ENCODE measurements at places on chromosomes 4 and X.

DNA sequence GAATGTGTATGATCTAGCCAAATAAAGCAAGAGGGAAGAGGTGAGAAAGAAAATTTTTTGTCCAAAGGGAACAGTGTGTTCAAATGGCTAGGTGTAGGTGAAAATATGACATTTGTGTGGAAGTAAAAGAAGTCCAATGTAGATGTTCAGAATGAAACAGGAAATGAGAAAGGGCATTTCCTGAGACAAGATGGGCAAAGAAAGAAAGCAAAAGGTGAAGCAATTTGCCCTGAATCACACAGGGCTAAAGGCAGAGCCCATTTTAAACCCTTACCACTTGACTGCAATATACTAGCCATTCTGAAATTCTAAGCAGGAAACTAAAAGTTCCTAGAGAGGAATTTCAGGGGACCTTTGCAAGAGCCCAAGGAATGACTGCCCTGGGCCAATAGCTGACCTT, 36.0 kb downstream of the CLOCK start:
- DNase-seq: no peak

DNA sequence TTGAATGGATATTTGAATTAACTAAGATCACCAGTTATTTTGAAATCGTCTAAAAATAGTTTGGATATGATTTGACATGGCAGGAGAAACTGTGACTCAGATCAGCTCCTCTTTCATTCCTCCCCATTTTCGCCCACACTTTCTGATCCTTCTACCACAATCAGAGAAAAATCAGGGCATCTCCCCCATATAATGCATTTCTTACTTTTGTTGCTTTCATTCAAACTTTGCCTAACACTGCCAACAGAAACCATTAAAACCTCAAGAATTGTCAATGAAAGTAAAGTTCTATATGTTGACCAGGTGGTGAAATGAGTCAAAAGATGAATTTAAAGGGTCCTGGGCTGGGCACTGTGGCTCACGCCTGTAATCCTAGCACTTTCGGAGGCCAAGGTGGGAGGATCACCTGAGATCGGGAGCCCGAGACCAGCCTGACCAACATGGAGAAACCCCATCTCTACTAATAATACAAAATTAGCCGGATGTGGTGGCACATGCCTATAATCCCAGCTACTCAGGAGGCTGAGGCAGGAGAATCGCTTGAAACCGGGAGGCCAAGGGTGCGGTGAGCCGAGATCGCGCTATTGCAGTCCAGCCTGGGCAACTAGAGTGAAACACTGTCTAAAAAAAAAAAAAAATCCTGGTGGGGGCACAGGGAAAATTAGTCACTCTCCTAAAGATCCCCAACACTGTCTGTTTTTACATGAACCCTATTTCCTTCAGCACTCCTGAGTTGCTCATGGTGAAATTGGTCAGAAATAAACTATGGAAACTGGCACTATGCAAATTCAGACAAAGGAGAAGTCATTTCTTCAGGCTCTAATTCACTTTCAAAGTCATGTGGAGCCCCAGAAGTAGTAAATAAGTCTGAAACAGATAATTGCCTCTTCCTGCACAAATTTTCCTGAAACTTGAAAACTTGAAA, 122.8 kb upstream of the NOCT start:
- no peak for DNase-seq

GRCh38 chr4:15884666-15885065, 53.9 kb downstream of the FGFBP1 start:
- no peak for DNase-seq

DNA sequence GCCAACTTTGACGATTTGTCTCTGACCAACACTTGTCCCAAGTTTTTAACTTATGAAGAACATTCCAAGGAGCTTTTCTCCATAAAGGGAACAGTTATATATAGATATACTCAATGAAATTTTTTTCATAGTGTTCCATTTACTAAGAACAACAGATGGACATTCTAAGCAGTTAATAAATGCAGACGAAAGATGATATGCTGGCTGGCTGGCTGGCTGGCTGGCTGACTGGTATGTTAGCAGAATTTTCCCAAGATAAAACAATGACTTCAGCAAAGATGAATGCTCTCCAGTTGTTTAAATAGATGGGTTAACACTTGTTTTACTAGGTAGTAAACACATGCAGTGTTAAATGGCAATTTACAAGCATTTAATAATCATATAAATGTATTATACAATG, 62.2 kb downstream of the SPANXN3 start:
- no peak for DNase-seq

GRCh38 chrX:103565752-103566151, 19.6 kb upstream of the TCEAL4 start:
- DNase-seq: no peak

GRCh38 chrX:74325130-74326059, 21.4 kb downstream of the ZCCHC13 start:
- DNase-seq: peak; percentile 15

DNA sequence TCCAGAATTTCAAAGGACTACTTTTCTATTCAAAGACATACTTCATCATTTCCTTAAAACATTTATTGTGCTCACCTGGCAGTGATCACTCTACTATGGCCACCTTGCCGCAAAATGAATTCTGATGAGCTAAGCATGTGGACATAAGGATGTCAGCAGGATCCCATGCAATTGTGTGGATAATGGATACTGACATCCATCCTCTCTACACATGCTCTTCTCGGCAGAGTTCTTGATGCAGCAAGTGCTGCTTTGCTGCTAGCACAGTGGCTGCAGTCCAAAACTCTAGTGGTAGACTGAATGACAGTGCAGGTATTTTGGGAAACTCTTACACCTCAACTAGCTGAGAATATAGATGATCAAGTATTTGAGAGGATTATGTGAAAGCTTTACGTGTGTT, 168.0 kb downstream of the BANK1 start:
- DNase-seq: no peak

DNA sequence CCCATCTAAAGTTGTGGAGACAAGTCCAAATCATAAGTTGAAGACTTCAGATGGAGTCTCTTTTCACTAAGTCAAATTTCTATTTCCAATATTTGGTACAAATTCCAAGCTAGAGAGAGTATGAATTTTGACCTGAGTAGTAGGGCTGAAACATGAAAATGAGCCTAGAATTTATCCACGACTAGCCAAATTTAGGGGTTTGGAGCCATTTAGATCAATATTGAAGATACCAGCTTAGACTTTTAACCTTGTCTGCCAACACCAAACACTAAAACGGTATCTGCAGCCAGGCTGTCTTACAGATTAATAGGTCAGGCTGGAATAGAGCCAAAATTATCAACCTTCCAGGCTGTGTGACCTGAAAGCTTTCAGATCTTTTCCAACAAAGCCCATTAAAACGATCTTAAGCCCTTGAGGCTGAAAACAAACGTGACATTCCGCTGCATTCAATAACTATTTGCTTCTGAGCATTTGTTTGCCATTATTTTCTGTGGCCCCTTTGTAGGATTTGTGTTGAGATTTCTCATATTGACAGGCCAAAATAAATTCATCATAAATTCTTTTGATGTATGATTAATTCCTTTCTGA, 268.7 kb upstream of the DKK2 start:
- no peak for DNase-seq

GRCh38 chrX:119721487-119721886, 28.5 kb upstream of the SEPTIN6 start:
- DNase-seq: no peak

DNA sequence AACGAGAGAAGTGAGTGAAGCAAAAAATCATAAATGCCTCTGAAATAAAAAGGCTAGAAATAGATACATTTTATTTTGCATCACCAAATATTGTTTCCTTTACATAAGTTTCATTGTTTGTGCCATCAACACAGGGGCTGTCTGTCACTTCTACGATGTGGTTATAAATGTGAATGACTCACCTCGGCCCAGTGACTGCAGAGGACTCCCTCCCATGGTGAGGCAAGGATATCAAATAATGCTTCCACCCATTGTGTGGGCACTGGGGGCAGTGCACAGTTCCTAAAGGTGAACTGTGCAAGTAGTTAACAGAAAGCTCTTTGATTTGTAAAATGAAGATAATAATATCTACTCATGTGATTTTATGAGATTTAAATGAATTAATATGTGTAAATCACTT, 230.3 kb upstream of the NEIL3 start:
- peak; percentile 2 for DNase-seq

DNA sequence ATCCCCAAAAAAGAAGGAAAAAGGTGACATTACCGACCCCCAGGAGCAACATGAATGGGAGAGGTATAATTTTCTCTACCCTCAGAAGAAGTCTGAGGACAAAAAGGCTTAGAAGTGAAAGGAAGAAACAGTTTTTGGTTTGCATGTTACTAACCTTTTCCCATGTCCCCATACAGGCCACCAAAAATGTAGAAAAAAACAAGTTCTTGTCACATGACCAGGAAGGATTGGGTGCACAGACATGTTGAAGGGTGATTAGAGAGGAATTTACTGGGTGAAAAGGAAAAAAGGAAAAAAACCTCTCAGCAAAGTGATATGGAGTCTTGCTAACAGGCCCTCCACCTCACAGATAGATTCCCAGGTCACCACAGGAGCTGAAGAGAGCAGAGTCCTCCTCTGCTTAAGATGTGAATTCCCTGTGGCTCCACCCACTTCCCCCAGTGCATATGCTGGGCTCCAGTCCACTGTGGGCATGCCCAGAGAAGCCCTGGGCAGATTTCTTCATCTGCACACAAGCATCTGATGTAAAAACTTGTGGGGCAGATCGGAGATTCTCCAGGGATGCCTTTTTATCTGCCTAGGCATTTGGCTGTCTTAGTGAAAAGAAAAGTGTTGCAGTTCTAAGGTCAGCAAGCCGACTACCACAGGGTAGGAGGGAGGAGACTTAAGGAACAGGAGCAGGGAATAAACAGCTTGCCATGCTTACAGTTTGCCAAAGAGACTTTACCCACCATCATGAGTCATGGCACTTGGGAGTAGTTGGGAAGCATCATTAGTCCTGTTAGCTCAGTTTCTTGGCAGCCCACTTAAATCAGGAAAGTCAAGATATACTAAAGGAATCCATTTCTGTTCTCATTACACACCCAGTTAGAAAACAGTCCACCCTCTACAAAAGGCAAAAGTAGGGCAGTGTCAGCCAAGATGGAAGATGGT, 25.0 kb upstream of the PASD1 start:
- no peak for DNase-seq

DNA sequence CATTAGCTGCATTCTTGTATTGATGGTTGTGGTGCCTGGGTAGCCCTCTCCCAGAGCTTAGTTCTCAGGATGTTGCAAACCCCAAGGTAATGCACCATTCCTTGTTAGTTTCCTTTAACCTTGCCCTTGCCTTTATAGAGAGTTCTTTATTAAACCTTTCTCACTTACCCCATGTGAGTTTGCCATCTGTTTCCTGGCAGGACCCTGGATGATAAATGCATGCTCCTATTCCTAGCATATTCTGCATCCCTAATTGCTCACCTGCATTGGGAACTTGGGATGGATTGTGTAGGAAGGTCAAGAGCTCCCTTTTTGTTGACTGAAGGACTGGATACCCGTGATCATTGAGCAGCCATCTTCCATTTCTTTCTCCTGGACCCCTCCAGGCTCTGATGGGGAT, 59.9 kb upstream of the AP1S2 start:
- no peak for DNase-seq

DNA sequence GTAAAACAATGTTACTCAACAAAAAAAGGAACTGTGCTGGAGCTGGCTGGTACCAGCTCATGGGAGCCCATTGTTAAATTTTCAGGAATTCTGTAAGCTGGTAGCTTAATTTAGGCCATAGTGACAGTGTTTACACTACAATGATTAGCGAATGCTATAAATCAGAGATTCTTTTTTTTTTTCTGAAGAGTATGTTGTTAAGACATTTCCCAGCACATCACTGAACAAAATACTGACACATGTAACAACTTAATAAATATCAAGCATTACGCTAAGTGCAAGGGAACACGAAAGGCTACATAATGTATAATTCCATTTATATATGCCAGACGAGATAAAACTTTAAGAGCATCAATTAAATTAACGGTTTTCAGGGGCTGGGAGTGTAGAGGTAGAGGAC, 4.4 kb downstream of the WDFY3 start:
- DNase-seq: no peak

DNA sequence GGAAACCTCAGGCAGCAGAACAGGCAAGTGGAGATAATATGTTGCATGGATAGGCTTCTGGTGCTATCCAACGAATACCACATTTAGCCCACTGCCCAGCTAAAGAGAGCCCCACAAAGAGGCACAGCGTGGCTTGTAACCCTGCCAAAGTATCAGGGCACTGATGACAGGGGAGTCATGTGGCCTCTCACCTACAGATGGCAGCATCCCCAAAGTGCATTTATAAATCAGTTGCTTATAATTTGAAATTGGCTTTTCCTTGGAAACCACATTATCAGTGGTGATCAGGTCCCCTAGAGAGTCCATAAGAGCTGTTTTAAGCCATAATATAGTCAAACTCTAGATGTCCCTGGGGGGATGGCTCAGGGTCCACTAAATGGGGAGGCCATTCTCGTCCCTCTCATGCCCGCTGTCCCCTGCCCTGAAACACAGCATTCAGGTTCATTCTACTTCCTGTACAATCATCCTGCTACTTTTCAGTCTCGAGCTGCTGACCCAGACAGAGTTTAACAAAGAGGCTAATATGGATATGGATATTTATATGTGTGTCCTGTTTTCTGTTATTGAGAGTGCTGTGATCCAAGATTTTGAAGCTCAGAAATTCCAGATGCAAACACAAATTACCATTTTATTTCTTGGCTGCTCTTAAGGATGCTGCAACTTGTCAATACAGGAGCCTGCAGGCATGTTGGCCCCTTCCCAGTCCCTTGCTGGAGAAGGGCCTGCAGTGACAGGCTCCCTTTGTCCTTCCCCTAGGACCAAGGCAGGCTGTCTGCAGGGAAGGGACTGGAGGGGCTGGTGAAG, 28.5 kb downstream of the SRPX start:
- peak; percentile 57 for DNase-seq

- no peak for DNase-seq
Measured at GRCh38 chr4:47494124-47494430, 9.0 kb downstream of the ATP10D start.

DNA sequence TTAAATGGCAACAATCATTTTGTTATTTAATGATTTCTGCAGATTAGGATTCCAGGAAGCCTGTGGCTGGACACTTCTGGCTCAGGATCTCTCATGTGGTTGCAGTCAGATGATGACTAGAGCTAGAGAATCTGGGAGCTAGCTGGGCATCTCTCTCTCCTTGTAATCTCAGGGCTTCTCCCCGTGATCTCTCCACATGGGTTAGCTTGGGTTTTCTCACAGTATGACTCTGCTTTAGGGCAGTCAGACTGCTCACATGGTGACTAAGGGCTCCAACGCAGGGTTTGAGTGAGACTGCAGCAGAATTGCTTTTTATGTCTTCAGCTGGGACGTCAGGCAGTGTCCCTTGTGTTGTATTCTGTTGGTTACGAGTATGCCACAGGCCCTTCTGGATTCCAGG, 361.4 kb downstream of the CBLL2 start:
- DNase-seq: no peak

DNA sequence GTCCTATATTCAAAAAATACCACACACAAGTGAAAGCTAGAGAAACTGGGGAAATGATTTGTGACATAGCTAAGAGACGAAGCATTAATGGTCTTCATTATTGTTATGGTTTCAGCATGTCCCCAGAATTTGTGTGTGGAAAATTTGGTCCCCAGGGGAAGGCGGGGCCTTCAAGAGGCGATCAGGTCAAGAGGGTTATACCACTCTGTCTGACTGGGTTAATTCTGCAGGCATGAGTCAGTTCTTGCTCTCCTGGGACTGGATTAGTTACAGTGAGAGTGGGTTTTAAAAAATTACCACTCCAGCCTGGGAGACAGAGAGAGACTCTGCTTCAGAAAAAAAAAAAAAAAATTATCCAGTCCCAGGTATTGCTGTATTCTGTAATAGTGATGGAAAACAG, 2.1 kb upstream of the MTNR1A start:
- DNase-seq: no peak

- no peak for DNase-seq
Measured at GRCh38 chr4:3469386-3470243, 6.5 kb downstream of the DOK7 start.

- no peak for DNase-seq
Measured at GRCh38 chrX:12042615-12043014, 95.7 kb upstream of the FRMPD4 start.

Measured in dermis blood vessel endothelial cell (primary cell).